ENCODE measurements at places on chromosomes 12 and 14.

DNA sequence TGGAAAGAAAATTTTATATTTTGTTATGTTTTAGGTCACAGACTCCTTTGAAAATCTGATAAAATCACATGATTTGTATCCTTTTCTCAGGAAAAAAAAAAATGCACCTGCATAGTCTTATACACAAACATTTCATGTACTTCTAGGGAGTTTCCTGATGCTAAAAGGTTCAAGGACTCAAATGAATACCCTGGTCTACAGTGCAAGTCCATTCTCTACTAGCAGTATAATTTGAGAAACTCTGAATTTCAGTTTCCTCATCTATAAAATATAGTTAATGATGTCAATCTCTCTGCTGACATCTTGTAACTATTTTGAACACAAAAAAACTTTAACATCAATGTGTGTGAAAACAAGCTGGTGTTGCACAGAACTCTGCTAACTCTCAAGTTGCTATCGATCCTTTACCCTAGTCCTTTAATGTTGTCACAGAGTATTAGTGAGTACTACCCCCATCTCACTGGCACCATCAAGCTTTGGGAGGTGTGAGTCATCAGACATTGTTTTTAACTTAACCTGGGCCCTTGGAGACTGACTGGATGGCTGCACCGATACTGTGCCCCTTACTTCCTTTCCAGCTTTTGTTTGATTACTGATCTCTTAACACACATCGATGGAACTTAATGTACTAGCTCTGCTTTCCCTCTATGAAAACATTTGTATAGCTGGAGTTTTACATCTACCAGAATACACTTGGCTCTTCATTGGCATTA lies 251.9 kb upstream of the SOX5 start:
- no peak for DNase-seq

DNA sequence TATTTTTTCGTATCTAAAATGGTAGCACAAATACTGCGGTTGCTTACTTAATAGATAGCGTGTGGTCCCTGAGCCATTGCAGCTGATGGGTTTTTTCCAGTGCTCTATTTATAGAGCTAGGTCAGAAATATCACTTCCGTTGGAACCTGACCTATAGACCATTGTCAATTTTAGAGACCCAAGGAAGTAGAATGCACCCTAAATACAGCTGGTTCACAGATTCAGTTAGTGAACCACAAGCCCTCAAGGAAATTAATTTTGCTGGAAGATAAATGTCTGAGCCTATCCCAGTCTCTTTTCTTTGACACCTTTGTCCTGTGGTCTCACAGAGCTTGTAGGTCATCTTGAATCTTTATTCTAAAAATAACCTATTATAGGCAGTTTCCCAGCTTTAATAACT lies 391.0 kb downstream of the ZFP36L1 start:
- no peak for DNase-seq

GRCh38 chr14:22291406-22291805 lies 297.6 kb downstream of the DAD1 start:
- no peak for DNase-seq

DNA sequence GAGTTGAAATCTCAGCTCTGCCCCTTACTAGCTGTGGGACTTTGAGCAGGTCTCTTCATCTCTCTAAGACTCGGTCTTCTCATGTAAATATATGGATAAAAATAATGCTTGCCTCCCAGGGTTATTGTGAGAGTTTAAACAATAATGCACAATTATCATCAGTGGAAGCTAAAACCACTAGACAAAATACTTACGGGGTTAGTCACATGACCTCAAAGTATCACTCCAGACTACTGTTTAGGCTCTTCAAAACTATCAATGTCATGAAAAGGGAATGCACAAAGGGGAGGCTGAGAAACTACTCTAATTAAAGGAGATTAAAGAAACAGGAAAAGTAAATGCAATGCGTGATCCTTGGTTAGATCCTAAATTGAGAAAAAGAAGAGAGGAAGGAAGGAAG lies 24.5 kb upstream of the TSPAN11 start:
- DNase-seq, result no peak

- no peak for DNase-seq
Measured at GRCh38 chr14:77026930-77027537, 1.5 kb downstream of the IRF2BPL start.

GRCh38 chr12:99984271-99985128 lies at the start of gene ANKS1B:
TSS of gene ANKS1B (minus strand) at chr12:99984936. CDS start at chr12:99984237, 699 bp downstream.
- DNase-seq, result peak; percentile 71

- DNase-seq, result peak; percentile 7
Measured at GRCh38 chr12:78146365-78146772, 315.7 kb downstream of the NAV3 start.

DNA sequence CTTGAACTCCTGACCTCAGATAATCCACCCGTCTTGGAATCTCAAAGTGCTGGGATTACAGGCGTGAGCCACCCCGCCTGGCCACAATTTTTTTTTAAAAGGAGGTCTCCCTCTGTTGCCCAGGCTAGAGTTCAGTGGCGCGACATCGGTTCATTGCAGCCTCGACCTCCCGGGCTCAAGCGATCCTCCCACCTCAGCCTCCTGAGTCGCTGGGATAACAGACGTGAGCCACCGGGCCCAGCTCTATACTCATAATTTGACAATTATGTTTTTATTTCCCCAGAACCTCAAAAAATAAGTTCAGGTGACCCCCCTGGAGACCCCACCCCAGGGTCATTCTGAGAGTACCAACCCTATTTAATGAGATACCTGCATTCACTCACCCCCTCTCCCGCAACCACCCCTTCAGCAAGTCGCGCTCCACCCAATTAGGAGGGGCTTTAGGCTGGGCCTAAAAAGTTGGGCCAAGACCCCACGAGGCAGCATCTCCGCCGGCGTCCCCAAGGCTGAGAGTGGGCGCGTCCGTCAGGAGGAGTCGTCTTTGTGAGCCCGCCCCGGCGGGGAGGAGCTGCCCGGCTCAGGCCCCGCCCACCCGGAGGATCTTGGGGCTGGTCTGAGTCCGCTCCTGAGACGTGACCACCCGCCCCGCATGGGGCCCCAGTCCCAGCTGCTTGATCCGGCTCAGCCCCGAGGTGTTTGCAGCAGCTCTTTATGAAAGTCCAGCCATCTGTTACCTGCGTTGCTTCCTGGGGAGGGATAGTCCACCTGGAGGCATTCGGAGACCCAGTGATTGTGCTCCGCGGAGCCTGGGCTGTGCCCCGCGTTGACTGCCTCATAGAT lies at the start of gene ANKRD33:
ANKRD33 (plus strand) TSS at position 628 of the 840 bp plus-strand sequence; CDS start at position 712, 84 bp downstream.
- DNase-seq, result peak; percentile 22

DNA sequence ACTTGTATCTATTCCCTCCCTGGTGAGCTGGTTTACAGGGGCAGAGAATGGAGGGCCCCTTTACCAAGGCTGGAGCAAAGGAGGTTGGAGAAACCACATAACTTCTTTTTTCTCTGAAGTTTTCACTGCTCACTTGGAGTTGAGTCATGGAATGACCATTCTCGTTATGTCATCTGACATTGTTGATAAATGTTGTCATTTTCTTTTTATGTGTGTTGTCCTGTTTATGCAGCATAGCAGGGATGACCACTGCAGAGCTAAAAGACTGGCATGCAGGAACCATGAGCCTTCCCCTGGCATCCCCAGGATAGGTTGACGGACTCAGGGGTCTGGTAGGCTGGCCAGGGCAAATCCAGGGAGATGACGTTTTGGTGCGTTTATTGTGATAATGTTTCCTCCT lies 256.8 kb upstream of the DDHD1 start:
- no peak for DNase-seq

DNA sequence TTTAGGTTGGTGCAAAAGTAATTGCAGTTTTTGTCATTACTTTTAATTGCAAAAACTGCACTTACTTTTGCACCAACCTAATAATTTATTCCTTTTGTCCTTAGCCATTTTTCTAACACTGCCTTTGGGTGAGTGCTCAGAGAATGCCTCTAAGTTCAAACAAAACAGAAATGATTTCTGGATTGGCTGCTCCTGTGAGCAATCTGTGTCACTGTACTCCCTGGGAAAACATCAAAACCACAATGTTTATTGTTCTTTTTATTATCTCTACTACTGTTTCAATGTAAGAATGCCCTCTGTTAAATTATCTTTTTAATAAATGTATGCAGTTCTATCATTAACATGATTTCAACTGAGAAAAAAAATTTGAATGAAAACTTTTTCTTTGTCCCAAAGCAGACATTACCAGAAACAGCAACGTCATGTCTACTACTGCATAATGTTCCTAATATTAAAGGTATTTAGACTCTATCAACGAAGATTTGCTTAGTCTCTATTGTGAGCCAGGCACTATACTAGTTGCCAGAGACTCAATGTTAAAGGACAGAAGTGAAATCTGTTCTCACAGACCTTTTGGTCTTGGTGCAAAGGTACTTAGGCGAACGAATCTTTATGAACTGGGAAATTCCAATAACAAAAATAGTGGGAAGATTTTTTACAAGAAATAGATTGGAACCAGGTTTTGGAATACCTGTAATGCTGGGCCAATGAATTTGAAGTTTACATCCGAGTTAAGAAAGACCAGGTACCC lies 6.2 kb downstream of the SLC41A2 start:
- DNase-seq, result no peak

DNA sequence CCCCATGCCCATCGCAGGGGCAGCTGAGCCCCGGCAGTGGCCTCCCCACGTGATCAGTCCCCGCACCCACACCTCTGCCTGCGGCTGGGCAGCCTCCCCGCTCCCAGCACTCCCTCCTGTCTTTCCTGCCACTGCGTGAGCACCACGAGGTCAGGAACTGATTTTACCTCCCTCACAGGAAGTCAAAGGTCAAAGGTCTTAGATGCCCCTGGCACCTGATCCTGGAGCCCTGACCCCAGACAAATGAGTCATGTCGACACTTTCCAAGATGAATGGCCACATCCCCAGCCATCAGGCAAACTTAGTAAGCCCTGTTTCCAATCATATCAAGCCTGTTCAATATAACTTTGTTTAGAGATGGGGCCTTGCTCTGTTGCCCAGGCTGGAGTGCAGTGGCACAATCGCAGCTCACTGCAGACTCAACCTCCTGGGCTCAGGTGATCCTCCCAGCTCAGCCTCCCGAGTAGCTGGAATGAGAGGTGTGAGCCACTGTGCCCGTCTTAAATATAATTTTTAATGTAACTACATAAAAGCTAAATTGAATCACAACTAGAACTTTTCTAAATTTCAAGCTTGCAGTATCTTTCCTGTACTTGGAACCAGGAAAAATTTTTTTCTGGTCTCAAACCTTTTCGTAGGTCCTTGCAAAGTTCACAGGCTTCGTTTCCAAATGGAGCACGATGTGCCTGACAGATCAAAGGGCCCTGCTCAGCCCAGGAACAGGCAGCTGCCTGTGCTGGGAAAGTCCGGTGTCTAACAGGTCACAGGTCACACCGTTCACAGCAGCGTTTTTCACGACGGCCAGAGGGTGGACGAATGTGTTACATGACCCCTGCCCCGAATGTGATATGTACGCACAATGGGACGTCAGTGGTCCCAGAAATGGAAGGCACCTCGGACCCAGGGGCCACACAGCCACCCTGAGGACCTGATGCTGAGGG lies 1.9 kb downstream of the LRCOL1 start:
- DNase-seq, result no peak

DNA sequence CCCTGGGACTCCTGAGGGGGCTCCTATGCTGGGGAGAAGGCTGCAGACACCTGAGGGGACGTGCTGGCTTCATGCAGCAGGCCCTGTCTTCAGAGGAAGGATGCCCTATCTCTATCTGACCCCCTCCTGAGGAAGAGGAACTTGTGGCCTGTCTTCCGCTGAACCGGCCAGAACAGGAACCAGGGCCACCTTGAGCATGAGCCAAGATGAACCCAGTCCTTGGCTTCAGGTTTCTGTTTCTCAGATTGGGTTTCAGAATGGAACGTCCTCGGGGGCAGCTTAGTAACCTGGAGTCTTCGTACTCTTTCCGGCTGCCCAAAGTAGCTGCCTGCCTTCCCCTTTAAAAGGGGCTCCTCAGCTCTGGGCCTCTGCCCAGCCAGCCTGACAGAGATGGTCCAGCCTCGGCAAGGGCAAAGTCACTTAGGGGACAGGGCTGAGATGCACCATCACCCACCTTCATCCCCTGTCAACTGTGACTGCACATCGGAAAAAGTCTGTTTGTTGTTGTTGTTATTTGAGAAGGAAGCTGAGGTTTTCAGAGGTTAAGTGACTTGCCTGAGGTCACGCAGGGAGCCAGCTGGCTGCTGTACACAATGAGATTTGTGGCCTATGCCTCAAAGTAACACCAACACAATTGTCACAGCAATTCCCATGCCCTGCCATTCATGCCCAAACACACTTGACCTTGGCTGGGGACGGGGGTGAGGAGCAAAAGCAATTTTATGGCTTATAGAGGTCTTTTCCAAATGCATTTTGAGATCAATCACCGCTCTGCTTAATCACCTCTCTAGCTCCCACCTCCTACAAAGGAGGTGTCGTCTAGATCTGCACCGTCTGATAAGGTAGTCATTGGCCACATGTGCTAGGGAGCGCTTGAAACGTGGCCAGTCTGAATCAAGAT lies 13.4 kb downstream of the ASB2 start:
- DNase-seq, result no peak

DNA sequence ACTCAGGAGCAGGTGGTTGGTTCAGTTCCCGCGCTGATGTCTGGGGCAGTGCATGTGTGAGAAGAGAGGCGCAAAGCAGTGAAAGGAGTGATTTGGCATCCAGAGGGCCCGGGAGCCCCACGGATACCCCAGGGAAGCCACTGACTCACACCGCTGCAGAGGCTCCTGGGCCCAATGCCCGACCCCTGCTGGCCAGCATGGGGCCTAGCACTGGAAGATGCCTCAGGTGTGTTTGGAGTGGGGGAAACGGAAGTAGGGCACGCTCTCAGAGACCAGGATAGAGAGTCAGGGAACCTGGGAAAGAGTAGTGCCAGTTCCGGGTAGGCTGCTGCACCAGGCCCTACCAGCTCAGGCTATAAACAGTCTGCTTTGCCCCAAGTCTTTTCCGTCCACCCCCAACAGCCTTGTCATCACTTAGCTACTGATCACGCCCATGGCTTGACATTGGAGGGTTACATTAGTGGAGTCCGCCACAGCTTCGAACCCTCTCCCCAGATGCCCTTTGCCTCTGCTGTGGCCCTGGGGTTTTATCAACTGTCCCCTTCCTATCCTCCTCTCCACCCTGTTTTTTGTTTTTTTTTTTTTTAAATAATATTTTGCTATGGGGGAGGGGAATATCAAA lies 9.5 kb upstream of the CSAD start:
- peak; percentile 40 for DNase-seq

DNA sequence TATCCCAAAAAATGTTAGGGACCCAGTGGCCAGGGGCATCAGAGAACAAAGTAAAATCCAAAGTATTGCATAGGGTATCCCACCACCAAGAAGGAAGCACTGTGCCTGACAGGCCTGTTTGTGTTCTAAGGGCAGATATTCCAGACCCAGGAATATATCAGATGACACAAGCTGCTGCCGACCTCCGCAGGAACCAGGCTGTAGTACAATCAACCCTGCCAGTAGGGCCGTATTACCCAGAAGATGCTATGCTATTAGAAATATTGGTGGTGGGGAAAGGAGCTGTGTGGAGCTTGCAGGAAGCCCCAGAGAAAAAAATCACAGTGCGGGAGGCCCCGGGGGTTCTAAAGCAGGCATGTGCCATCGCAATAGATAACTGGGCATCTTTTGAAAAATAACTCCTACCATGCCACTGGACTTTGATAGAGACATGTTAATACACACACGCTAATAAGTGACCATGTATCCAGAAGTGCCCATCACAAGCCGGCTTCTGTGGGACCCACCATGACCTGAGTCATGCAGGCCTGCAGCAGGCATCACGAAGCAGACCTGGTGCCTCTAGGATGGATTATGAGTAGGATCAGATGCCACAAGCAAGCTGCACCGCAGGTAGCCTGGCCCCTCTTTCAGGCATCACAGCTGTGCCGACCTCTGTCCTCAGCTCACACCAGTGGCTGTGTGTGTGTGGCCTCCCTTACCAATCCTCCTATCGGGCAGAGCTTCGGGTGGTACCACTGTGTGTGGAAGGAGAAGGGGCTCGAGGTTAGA lies 242.7 kb downstream of the BCL11B start:
- no peak for DNase-seq
